ENCODE measurements at places on chromosomes 4 and X. TPM values are rescaled to one million over a fixed set of nuclear protein-coding genes. Genes with fewer than 3 reads are reported as not detected.

GABRB1 gene
- 2.8 TPM for total RNA-seq

GRCh38 chrX:39560271-39560670, 537.5 kb downstream of the BCOR start:
- H3K27me3 ChIP-seq, result no peaks in the 10 kb centered on the region
- DNase-seq, result no peak
- H3K4me3 ChIP-seq, result no peak overlapping the region
- no peaks in the 10 kb centered on the region for H3K36me3 ChIP-seq

- H3K27ac ChIP-seq, result no peak overlapping the region
These were observed 5.8 kb downstream of the ADRA2C start for GRCh38 chr4:3771939-3772495.

GRCh38 chr4:64518600-64518999, 109.3 kb upstream of the TECRL start:
- H3K27me3 ChIP-seq, result no peaks in the 10 kb centered on the region
- H3K36me3 ChIP-seq, result no peaks in the 10 kb centered on the region
- no peak for DNase-seq
- H3K4me3 ChIP-seq, result no peak overlapping the region
- H3K4me1 ChIP-seq, result no peaks in the 10 kb centered on the region

GRCh38 chr4:140693562-140693961, 62.6 kb downstream of the TBC1D9 start:
- no peak for DNase-seq
- no peaks in the 10 kb centered on the region for H3K27me3 ChIP-seq
- H3K27ac ChIP-seq, result no peak overlapping the region
- no peaks in the 10 kb centered on the region for H3K4me1 ChIP-seq
- H3K4me3 ChIP-seq, result no peak overlapping the region

Measured in stomach (tissue), 19 donors.